GM20000 (cell line): ENCODE measurements at places on chromosomes 7 and 10.

GRCh38 chr7:66323114-66323796, 118.1 kb downstream of the TPST1 start:
- no peak for DNase-seq

DNA sequence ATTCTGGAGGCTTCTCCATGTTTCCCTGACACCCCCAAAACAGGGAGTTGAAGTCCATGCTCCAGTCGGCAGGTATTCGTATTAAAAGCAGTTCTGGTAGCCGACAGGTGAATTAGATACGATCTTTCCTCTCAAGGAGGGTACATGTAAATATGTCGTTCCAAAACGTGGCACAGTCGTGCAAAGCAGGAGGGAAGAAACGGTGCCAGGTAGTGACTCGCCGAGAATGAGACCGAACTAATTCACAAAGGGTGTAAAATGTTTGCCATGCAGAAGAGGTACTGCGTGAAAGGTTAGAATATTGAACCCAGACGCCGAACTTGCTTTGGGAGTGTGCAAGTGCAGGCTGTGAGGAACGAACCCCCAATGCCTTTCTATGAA, 483 bp downstream of the EDRF1 start:
- no peak for DNase-seq

DNA sequence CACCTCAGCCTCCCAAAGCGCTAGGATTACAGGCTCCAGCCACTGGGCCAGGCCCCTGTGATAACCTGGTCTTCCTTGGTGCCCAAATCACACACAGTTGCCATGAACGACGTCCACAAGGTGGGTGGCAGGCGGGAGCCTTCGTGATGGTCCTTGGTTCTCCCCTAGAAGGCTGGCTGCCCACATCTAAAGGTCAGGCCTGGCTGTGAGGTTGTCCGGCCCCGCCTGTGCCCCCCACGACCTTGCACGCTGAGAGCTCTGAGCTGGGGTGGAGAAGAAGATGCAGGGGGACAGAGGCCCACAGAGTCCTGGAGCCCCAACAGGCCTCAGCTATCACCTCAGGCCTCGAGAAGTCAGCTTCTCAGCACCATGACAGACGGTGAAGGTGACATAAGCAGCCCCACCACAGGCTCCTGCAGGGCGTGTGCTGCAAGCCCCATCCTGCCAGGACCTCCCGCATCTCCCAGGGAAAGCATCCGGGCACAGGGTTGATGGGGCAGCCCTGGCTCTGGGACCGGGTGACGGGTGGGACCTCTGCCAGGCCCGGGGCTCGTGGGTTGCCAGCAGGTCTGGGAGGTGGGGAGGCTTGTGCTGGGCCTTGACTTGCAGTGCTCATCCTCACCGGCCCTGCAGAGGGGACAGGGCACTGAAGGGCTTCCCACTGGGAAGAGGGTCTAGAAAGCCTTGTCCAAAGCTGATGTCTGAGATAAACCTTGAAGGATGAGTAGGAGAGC, 217.4 kb downstream of the WDR37 start:
- DNase-seq = no peak

DNA sequence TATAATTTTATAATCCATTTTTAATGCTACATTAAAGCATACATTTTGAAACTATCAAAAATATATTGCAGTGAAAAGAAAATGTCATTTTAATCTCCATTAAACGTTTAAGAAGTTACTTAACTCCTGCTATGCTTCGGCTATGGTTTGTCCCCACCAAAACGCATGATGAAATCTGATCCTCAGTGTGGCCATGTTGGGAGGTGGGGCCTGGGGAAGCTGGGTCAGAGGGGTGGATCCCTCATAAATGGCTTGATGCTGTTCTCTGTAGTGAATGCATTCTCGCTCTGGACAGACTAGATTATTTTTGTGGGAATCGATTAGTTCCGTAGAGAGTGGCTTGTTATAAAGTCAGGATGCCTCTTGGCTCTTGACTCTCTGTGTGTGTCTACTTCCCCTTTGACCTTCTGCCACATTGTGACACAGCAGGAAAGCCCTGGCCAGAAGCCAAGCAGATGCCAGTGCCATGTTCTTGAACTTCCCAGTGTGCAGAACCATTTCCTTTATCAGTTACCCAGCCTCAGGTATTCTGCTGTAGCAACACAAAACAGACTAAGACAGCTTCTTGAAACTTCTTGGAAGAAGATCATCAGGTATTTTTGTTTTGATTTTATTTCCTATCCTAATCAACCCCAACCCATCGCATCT, 77.8 kb downstream of the TCERG1L start:
- no peak for DNase-seq

DNA sequence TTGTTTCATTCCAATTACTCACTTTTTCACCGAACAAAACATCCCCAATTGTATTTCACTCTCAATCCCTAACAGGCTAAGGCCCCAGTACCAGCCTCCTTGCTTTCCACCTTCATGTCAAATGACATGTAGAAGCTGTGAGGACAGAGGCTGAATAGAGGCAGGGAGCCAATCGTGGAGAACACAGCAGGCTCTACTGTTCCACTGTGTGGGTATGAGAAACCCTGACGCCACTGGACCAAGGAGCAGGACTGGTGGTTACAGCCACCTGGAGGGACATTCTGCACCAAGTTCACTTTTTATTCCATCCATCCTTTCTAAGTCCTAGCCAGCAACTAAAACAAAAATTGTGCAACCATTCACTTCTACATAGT, 502.8 kb downstream of the SORCS1 start:
- no peak for DNase-seq

GRCh38 chr7:25240896-25241295, 12.6 kb upstream of the NPVF start:
- DNase-seq = no peak
